Body of pancreas (tissue), 4 donors: ENCODE measurements at places on chromosomes 6 and 20. TPM values are rescaled to one million over a fixed set of nuclear protein-coding genes. Genes with fewer than 3 reads are reported as not detected.

DNA sequence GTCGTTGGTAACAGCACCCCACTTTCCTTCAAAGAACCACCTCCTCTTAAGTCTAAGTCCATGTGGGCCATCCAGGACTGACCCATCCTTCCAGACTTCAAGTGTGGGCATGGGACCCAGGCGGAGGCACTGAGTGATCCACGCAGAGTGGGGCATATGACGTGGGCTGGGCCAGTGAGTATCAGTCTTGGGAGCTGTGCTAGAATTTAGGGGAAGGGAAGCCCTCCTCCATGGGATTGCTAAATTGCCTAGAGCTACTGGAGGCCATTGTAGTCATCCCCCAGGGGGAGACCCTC lies 35.3 kb upstream of the KCNB1 start:
- no peak for DNase-seq

The DNAH8 gene
- not detected for total RNA-seq

GRCh38 chr6:40391086-40391485 lies 196.1 kb downstream of the LRFN2 start:
- no peak for DNase-seq

The BTN1A1 gene
- not detected for total RNA-seq

- no peak for DNase-seq
Observed at GRCh38 chr20:52217689-52218395, 26.3 kb upstream of the ZFP64 start.

The ASXL1 gene
- total RNA-seq = 57.9 TPM

The MMP24OS gene
- 27.5 TPM for total RNA-seq

DNA sequence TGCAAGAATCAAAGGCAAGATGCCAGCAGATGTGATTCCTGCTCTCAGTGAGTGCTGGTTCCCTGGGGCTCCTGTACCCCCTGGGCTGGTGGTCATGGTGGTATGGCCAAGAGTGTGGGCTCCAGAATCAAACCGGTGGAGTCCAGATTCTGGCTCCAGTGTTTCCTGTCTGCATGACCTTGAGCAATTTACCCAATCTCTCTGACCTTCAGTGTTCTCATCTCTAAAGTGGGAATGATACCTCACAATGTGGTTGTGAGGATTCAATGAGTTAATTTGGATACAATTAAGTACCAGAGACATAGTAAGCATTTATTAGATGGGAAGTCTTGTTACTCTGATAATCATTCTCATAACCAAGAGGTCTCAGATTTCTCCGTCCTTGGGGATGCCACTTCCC lies 218.4 kb upstream of the JARID2 start:
- DNase-seq = no peak

The HEY2 gene
- 2.6 TPM for total RNA-seq

The UNC93A gene
- total RNA-seq = not detected

The NOTCH4 gene
- total RNA-seq = 10.6 TPM

DNA sequence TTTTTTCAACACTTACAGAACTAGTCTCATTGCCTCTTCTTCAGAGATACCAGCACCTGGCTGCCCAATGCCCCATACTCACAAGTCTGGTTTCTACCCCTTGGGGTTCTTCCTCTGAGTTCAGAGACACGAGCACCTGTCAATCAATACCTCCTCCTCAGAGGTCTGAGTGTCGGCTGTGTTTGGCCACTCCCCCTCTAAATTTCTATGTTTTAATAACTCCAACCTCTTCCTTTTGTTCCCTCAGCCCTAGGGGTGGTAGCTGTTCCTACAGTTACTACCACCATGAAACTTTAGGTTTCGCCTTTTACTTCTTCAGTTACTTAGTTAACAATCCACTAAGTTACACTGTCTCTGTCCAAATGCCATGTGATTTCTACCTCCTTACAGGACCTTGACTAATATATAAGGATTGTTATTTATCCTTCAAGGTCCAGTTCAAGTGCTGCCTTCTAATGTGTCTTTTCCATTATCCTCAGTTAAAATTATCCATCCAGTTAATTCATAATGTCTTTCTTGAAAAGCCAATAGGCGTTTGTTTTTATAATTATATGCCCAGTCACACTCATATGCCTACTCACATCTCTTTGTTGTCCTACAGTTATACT lies 14.6 kb upstream of the PHF20 start:
- no peak for DNase-seq

- DNase-seq = peak; percentile 51
Observed at GRCh38 chr6:11094411-11094851, 797 bp downstream of the SMIM13 start.

- DNase-seq = no peak
Observed at GRCh38 chr6:137869549-137870307, 2.7 kb downstream of the TNFAIP3 start.

GRCh38 chr20:19435821-19436220 lies 223.4 kb downstream of the SLC24A3 start:
- DNase-seq = no peak

The NFKBIL1 gene
- 27.0 TPM for total RNA-seq

GRCh38 chr6:47473791-47474346 lies 3.7 kb upstream of the CD2AP start:
- no peak for DNase-seq

- no peak for DNase-seq
Observed at GRCh38 chr6:39843305-39844020, 51.3 kb downstream of the DAAM2 start.

GRCh38 chr6:6635291-6635690 lies 46.8 kb downstream of the LY86 start:
- no peak for DNase-seq

- no peak for DNase-seq
Observed at GRCh38 chr6:20610636-20611370, 76.5 kb downstream of the CDKAL1 start.

- no peak for DNase-seq
Observed at GRCh38 chr6:113560376-113560775, 296.8 kb upstream of the MARCKS start.

- DNase-seq = no peak
Observed at GRCh38 chr20:44896583-44896982, 11.1 kb downstream of the YWHAB start.

The SLC32A1 gene
- total RNA-seq = not detected

GRCh38 chr6:148271711-148272439 lies 70.8 kb upstream of the SASH1 start:
- DNase-seq = no peak

- no peak for DNase-seq
Observed at GRCh38 chr6:112049026-112049799, 4.7 kb upstream of the CCN6 start.

DNA sequence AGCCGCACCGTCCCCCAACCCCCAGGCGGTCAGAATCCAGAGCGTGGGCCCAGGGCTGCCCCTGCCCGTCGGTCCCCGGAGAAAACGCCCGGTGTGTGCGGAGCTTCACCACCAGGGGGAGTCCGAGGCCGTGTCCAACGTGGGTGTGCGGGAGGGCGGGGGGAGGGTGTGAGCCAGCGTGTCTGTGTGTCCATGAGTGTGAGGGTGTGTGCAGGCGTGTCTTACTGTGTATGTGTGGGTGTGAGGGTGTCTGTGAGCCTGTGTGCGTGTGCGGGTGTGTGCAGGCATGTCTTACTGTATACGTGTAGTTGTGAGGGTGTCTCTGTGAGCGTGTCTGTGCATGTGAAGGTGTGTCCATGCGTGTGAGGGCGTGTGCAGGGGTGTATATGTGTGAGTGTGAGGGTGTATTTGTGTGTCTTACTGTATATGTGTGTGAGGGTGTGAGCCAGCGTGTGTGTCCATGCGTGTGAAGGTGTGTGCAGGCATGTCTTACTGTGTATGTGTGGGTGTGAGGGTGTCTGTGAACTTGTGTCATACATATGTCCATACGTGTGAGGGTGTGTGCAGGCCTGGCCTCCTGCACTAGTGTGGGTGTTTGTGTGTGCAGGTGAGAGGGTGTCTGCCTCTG lies 24.6 kb upstream of the GATA5 start:
- DNase-seq = peak; percentile 79

The TSHZ2 gene
- 9.6 TPM for total RNA-seq

GRCh38 chr6:168377484-168377855 lies 57.9 kb upstream of the DACT2 start:
- peak; percentile 36 for DNase-seq

DNA sequence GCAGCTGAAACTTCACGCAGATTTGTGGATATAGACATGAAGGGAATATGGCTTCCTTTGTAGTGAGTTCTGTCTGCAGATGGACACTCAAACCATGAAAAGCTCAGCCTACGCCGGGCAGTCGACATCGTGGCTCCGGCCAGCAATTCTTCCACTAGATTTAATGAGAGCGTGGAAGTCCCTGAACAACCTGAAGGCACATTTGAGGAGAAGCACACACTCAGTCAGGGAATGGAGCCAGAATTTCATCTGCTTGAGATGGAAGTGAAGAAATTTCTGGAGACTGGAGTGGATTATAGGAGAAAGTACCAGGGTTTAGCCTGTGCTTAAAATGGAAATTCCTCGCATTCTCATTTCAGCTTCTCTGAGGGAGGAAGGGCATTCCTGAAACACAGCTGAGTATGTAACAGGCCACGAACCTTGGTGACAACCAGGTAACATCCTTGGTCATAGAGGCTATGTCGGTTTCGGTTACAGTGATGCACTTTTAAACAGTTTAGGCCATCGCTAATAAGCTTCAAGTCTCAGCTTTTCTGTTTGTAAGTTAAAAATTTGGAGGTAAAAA lies 80.5 kb upstream of the AGPAT4 start:
- DNase-seq = no peak

GRCh38 chr6:11952316-11952715 lies 59.8 kb upstream of the HIVEP1 start:
- DNase-seq = no peak

DNA sequence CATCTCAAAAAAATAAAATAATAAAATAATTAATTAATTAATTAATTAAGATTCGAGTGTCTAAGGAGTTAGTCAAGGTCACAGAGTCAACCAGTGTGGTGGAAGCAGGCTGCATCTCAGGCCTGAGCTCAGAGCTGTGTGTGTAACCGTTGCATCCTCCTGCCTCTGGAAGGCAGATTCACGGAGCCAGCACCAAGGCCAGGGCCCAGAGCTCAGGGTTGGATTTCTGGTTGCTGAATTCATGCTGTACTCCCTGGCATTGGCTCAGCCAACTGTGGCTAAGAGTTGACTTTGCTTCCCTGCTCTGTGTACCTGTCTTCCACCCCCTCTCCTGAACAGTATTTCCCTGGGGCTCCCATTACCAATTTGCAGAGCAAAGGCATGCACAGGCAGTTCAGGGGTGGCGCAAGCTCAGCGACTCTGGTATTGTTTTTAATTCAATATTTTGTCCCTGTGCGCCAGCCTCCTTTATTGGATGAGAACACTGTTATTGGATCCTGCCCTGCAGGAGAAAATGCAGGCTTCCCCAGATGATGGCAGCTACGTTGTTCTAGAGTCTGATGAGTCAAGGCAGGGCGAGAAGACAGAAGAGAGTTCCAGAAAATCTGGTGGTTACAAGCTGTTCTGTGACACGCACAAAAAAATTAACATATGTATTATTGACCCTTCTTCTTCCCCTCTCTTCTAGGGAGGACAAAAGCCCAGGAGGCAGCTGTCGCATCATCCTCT lies 12.3 kb upstream of the CTNNBL1 start:
- no peak for DNase-seq

The RHAG gene
- not detected for total RNA-seq

DNA sequence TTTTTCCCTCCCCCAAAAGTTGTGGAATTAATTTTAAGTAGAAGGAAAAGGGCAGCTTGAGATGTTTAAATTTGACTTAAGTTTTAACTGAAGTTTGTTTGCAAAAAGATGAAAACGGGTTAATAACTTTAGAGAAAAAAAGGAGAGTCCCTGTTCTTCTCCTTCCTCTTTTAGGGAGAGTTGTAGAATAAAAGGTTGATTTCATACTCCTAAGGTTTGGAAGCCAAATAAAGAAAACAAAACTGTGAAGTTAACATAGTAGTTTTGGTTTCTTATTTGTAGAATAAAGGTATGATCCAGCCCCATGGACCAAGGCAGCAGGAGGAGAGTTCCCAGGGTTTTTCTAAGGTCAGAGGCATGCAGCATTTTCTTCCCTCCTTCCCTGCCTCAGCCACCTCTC lies 33.4 kb downstream of the FOXO3 start:
- DNase-seq = no peak

DNA sequence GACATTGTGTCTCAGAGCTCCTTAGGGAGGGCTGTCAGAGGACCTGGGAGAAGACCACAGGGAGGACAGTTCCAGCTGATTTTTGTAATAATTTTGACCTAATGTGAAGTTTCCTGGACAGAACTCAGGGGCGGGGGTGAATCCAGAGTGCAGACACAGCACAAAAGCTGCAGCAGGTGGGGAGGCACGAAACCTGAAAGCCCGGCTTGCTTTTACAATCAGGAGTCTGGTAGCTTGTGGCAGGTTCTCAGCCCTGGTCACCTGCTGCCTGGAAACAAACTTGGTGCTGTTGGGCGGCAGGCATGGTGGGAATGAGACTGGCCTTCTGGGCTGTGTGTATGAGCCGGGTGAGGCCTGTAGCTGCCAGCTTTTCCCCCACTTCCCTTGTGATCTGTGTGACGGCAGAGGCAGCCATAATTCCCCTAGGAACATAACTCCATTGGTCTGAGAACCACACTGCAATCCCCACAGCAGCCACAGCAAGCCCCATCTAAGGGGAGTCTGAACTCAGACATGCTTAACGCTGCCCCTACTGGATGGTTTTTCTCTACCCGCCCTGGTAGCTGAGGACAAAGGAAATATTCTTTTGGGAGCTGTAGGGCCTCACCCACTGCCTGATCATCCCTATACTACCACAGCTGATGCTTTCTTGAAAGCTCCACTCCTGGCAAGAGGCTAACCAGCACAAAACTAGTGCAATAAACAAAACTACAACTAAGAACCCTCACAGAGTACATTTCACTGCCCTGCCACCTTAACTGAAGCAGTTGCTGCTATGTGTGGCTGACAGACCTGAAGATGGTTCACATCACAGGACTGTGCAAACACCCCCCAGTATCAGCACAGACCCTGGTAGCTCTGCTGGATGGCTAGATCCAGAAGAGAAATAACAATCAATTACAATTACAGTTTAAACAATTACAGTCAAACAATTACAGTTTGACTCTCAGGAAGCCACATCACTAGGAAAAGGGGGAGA lies 1055.1 kb upstream of the GJE1 start:
- DNase-seq = no peak

GRCh38 chr6:134925800-134926199 lies 24.1 kb downstream of the ALDH8A1 start:
- no peak for DNase-seq

GRCh38 chr6:101614774-101615173 lies 221.3 kb downstream of the GRIK2 start:
- DNase-seq = no peak

DNA sequence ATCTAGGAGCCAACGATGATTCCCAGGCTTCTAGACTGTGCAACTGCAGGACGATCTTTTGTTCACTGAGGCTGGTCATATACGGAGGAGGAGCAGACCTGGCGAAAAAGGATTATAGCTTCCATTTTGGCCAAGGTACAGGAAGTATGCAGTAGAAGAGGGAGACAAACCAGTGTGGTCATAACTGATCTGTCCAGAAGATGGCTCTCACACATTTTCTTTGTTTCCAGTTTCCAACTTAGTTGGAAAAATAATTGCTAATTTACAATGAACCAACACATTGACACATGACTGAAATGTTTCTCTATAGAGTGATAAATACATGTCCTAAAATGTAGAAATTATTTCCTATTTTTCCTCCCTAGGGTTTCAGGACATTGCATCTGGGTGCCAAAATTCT lies 364.1 kb upstream of the BTBD3 start:
- no peak for DNase-seq
